ENCODE measurements at places on chromosomes 16 and 17. TPM values are rescaled to one million over a fixed set of nuclear protein-coding genes. Genes with fewer than 3 reads are reported as not detected.

Gene NGFR
- total RNA-seq = 2.7 TPM

Gene LRRC37A
- total RNA-seq = 2.3 TPM

Gene HBQ1
- 0.28 TPM for total RNA-seq

Gene RAC3
- total RNA-seq = 27.5 TPM

Gene HSPB9
- not detected for total RNA-seq

Gene MLKL
- 23.6 TPM for total RNA-seq

All from foreskin keratinocyte (primary cell).